ENCODE measurements at places on chromosomes 7 and 10.

DNA sequence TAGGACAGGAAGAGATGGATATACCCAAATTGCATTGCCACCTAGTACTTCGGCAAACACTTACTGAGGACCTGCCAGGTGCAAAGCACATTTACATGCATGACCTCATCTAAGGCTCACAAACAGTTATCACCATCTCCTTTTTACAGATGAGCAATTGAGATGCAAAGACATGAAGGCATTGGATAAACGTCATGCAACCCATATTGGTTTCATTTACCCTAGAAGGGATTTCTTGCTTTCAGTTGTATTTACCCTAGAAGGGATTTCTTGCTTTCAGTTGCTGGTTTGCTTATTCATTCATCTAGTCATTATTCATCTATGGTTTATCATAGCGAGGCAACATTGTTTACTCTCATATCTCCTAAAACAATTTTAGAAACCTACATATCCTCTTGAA lies 52.2 kb downstream of the STEAP1B start:
- no peaks in the 10 kb centered on the region for H3K27me3 ChIP-seq
- H3K27ac ChIP-seq, result peak overlapping the region; percentile 29

DNA sequence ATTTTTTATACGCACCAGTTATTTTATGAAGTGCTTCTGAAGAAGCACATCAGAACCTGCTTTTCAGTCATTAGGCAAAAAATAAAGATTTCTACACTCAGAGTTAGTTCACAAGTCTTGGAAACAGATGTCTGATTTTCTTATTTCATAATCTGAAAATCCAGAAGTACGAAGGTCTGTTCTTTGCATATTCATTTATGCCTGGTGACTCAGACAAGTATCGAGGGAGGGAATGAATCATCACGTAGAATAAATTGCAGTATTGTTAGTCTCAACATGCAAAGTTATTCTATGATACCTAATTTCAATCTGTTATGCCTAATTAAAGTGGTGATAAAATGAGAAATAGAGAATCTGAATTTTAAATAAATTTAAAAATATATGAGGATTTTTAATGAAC lies 113.6 kb upstream of the SEM1 start:
- H3K4me3 ChIP-seq, result no peak overlapping the region
- no peaks in the 10 kb centered on the region for H3K4me1 ChIP-seq
- no peaks in the 10 kb centered on the region for H3K36me3 ChIP-seq
- no peak for DNase-seq

- no peak overlapping the region for H3K4me3 ChIP-seq
- no peak overlapping the region for H3K27ac ChIP-seq
- DNase-seq, result no peak
- H3K4me1 ChIP-seq, result no peaks in the 10 kb centered on the region
- no peaks in the 10 kb centered on the region for H3K36me3 ChIP-seq
- H3K27me3 ChIP-seq, result no peaks in the 10 kb centered on the region
Measured at GRCh38 chr7:40828686-40829600, 694.1 kb downstream of the SUGCT start.

- peaks cover 15% of the 10 kb centered on the region for H3K36me3 ChIP-seq
- peaks cover 16% of the 10 kb centered on the region for H3K27me3 ChIP-seq
- no peaks in the 10 kb centered on the region for H3K4me1 ChIP-seq
- no peak overlapping the region for H3K27ac ChIP-seq
- no peak for DNase-seq
- H3K4me3 ChIP-seq, result no peak overlapping the region
Measured at GRCh38 chr10:110629680-110630191, 14.4 kb upstream of the RBM20 start.

DNA sequence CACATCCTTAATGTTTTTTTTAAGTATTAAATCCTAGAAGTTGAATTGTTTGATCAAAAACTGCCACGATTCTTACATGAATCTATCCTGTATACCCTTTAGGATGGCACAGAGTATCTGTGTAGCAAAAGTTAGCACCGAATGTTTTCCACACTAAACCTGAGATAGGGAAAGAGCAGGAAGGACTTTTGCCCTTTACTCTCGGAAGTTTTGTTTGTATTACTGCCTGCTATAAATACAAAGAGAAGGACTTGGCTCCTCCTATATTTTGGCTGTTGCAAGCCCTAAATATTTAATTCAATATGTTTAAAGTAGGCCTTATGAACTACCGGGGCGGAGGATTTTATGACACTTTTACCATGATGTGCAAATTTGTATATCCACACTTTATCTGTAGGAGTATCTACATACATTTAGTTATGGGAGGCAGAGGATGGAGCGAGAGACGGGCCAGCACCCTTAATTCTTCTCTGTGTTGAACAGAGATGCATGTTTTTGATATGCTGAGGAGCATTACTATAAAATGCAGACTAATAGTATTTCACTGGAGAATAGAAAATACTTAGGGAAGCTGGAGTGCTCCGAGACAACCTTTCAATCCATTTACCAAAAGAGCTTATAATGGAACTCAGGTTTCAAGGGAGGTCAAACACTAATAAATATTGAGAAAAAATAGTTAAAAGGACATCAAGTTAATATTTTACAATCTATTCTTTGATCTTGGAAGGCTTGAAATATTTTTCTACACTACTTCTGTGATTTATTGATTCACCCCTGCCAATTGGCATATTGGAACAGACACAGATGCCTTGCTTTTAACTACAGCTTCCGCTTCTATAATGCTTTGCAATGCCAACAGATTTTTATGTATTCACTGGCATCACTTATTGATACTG lies 97.4 kb downstream of the CHN2 start:
- peaks cover 8% of the 10 kb centered on the region for H3K27me3 ChIP-seq
- no peak for DNase-seq
- no peak overlapping the region for H3K27ac ChIP-seq
- no peaks in the 10 kb centered on the region for H3K36me3 ChIP-seq

DNA sequence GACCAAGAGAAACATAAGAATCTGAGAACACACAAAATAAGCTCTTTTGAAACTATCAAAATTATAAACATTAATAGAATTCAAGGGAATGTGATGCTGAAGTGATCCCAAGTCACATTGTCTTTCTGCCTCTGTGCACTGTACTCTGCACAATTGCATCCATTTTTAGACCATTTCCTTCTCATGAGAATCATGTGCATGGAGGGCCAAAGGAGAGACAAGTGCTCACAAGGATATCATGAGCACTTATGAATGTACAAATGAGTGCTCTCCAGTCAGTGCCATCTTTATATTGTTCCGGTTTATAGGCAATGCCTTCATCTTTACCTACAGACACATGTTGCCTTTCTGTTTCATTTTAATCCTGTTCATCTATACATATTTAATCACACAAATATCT lies 36.9 kb downstream of the MET start:
- H3K27me3 ChIP-seq, result peaks cover 35% of the 10 kb centered on the region
- no peak overlapping the region for H3K27ac ChIP-seq

DNA sequence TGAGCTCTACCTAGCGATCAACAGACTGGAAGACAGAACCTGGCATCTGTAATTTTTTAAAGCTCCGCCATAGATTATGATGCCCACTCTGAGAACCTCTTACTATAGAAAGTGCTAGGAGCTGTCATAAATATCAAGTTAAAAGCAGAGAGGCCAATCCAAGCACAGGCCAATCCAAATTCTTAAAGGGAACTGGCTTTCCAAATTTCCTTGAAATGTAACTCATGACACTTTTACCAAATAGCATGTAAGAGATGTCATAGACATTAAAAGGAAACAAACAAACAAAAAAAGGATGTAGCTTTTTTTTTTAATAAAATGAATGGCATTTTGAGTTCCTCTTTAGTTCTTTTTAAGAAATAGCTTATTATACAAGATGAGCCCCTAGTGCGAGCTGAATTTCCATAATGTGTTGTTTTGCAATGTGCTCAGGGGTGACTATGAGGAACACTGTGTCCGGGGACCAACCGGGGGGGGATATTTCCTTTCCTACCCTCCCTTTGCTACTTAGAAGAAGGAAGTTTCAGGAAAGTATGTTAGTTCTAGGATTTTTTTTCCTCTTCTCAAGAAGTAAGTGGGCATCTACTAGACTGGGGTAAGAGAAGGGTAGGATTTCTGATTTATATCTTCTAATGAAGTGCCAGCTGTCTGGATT lies 23.7 kb upstream of the MRC1 start:
- H3K36me3 ChIP-seq, result no peaks in the 10 kb centered on the region
- H3K4me1 ChIP-seq, result peaks cover 8% of the 10 kb centered on the region
- no peak overlapping the region for H3K4me3 ChIP-seq
- no peak overlapping the region for H3K27ac ChIP-seq
- H3K27me3 ChIP-seq, result no peaks in the 10 kb centered on the region

GRCh38 chr10:6464862-6465430 lies 115.1 kb downstream of the PRKCQ start:
- H3K27ac ChIP-seq, result no peak overlapping the region
- no peaks in the 10 kb centered on the region for H3K36me3 ChIP-seq
- DNase-seq, result no peak
- no peaks in the 10 kb centered on the region for H3K4me1 ChIP-seq
- no peak overlapping the region for H3K4me3 ChIP-seq
- peaks cover 28% of the 10 kb centered on the region for H3K27me3 ChIP-seq

DNA sequence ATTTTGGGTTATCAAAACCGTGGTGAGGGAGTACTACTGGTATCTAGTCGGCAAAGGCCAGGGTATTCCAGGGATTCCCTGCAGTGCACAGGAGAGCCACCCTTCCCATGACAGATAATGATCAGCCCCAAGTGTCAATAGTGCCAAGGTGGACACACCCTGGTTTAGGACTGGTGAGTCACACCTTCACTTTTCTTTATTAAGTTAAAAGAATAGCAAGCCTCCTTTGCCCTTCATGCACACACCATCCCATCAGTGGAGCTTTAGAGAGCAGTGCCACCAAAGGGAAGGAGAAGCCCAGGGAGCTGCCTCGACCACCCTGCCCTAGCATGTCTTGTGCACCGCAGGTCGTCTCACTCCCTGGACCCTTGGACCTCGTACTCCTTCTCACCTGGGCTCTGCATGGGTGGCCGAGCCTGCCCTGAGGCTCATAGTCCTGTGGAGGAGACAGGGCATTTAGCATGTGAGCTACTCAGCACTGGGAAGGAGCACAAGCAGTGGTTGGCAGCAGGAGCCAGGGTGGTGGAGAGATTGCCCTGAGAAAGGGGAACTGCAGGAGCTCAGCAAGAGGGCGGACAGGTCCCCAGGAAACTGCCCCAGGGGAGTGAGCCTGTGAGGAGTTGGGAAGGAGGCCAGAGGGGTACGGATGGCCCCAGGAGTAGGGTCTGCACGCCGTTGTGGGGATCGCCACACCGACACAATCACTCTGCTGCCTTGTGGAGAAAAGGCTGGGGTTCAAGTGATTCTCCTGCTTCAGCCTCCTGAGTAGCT lies 17.4 kb downstream of the UBE2D4 start:
- DNase-seq, result no peak
- peaks cover 9% of the 10 kb centered on the region for H3K36me3 ChIP-seq
- no peaks in the 10 kb centered on the region for H3K4me1 ChIP-seq
- no peak overlapping the region for H3K4me3 ChIP-seq

- no peak overlapping the region for H3K27ac ChIP-seq
- no peaks in the 10 kb centered on the region for H3K4me1 ChIP-seq
- H3K36me3 ChIP-seq, result no peaks in the 10 kb centered on the region
- no peaks in the 10 kb centered on the region for H3K27me3 ChIP-seq
- no peak overlapping the region for H3K4me3 ChIP-seq
- DNase-seq, result no peak
Measured at GRCh38 chr10:82934429-82934828, 1059.4 kb downstream of the NRG3 start.

- H3K4me1 ChIP-seq, result no peaks in the 10 kb centered on the region
- peaks cover 10% of the 10 kb centered on the region for H3K27me3 ChIP-seq
- no peak overlapping the region for H3K4me3 ChIP-seq
- no peak overlapping the region for H3K27ac ChIP-seq
- DNase-seq, result no peak
Measured at GRCh38 chr7:138433583-138434443, 26.2 kb upstream of the TRIM24 start.

- peaks cover 50% of the 10 kb centered on the region for H3K4me1 ChIP-seq
- H3K27me3 ChIP-seq, result no peaks in the 10 kb centered on the region
- peak overlapping the region; percentile 98 for H3K4me3 ChIP-seq
- H3K27ac ChIP-seq, result peak overlapping the region; percentile 97
Measured at GRCh38 chr10:43138757-43139241, 554 bp downstream of the CSGALNACT2 start.

GRCh38 chr7:158572000-158572828 lies 15.4 kb downstream of the PTPRN2 start:
- no peak for DNase-seq
- H3K4me3 ChIP-seq, result no peak overlapping the region
- no peaks in the 10 kb centered on the region for H3K4me1 ChIP-seq
- no peaks in the 10 kb centered on the region for H3K36me3 ChIP-seq

- peak within 1 kb of the TSS; percentile 94 for H3K27ac ChIP-seq
- no peaks in the 10 kb centered on the region for H3K27me3 ChIP-seq
- DNase-seq, result peak; percentile 79
- peaks cover 16% of the 10 kb centered on the region for H3K36me3 ChIP-seq
- peak within 1 kb of the TSS; percentile 93 for H3K4me3 ChIP-seq
Measured at GRCh38 chr10:100986952-100987684, at the start of the genes MRPL43 and TWNK. MRPL43 (minus strand) TSS chr10:100987497; CDS start chr10:100987443, 54 bp downstream. TWNK (plus strand) TSS chr10:100987543; CDS start chr10:100988211, 668 bp downstream.

DNA sequence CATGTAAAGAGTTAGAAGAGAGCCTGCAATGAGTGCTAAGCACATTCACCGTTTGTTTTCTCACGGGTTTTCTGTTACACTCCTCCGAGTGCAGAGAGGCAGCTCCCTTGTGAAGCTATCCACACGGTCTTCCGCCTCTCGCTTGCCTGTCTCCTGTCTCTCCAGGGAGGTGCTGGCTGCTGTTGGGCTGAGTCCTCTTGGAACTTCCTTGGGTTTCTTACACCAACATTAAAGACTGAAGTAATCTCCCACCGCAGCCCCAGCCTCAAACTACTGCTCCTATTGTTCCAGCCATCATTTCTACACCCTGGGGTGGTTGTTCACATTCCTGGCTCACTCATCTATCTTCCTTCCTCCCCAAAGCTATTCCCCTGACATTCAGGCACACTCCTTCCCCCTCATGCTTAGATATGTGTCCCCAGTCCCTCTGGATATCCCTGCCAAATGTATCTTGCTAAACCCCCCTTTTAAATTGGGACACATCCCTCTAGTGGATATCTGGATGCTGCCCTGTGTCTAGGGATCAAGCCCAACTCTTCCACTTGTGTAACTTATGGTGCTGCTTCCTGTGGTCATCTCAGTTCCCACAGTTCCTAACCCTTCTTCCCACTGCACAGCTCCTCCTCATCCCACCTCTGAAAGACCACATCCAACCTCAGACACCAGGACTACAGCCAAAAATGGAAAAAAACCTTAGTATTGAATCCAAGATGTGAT lies 14.1 kb downstream of the ESYT2 start:
- H3K27me3 ChIP-seq, result no peaks in the 10 kb centered on the region
- peak overlapping the region; percentile 88 for H3K27ac ChIP-seq
- DNase-seq, result no peak
- H3K4me3 ChIP-seq, result no peak overlapping the region
- H3K36me3 ChIP-seq, result no peaks in the 10 kb centered on the region

GRCh38 chr7:100629117-100629716 lies 12.1 kb downstream of the TFR2 start:
- no peak overlapping the region for H3K27ac ChIP-seq
- H3K4me1 ChIP-seq, result peaks cover 33% of the 10 kb centered on the region
- no peaks in the 10 kb centered on the region for H3K27me3 ChIP-seq

DNA sequence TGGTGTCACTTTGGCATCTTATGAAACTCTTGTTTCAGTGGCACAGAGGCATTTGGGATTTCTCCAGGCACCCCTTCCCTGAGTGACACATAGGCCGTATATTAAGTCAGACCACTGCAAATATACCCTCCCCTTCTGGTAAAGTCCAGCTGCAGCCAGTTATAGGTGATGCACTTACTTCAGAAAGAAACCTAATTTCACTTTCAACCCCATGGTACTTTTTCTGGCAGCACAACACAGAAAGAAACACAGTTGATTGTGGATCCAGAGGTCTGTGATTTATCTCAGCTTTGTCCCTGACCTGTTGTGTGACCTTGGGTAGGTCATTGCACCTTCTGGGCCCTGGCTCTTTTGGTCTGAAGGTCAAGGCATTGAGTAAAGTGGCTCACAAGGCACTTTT lies 173.2 kb downstream of the BUB3 start:
- H3K4me1 ChIP-seq, result no peaks in the 10 kb centered on the region
- DNase-seq, result no peak
- no peak overlapping the region for H3K27ac ChIP-seq
- H3K4me3 ChIP-seq, result no peak overlapping the region
- peaks cover 12% of the 10 kb centered on the region for H3K36me3 ChIP-seq
